ENCODE measurements at places on chromosomes 5 and 9.

- no peak for DNase-seq
Measured at GRCh38 chr9:93431539-93432105, 19.9 kb upstream of the FAM120A start.

DNA sequence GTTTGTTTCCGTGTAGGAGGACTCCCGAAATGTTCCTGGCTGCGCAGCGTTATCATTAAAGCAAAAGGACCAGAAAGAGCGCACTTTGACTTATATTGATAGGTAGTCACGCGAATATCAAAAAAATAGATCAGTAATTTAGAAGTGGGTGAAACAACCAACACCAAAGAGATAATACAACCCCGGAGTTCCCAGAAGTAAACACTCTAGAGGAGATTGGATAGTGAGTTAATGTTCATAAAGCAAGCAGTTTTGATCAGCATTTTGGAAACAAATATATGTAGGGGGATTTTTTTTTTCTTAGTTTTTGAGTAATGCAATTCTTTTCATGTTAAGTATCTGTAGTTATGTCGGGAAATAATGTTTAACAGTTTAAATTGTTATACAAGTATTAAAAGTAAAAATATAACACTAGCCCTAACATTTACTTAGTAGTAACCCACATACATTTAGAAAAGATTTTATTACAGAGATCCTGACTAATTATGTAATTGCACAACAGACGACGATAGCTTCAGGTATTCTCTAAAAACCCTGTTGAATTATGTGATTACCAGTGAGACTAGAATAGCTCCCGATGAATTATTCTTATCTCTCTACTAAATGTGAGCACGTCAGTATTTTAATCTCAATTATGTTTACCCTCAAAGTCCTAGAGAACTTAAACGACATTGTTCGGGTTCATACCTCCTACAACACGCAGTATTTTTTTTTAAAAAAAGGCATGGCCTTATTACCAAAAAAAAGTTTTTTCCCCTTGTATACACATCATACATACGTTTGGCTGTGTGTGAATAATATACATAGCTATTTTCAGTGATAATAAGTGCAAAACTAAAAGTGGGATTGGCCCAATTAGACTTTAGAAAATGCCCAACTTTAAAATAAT is 9.4 kb upstream of the NFIB start:
- no peak for DNase-seq

DNA sequence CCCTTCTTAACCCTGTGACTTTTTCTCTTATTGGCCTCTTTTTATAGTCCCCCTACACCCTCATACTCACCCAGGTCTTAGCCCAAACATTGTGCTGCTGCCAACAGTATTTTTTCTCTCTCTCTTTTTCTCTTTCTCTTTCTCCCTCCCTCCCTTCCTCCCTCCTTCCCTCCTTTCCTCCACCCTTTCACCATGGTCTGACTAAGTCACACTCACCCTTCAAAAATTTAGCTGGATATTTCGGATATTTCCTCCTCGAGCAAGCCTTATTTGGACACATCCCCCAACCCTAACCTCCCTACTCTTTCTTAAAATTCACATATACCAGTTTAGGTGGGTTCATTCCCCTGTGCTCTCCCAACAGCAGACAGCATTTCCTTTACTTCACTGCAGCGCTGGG is 64.7 kb downstream of the FGF1 start:
- DNase-seq: no peak

GRCh38 chr5:14174230-14174636 is 31.1 kb downstream of the TRIO start:
- DNase-seq: no peak

GRCh38 chr5:179495906-179496455 is 54.4 kb upstream of the RUFY1 start:
- no peak for DNase-seq

DNA sequence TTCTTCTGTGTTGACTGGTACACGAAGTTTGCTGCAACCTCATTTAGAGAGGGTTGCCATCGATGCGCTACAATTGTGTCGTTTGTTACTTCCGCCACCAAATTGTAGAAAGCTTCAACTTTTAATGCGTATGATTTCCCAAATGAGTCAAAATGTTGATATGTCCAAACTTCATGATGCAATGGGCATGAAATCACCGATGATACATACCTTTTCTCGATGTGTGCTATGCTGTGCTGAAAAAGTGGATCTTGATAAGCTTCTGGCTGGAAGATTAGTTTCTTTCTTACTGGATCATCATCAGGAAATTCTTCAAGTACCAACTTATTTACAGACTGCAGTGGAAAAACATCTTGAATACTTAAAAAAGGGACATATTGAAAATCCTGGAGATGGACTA is 65.7 kb downstream of the TMEM38B start:
- DNase-seq: no peak

GRCh38 chr5:146731909-146732659 is 146.5 kb downstream of the PPP2R2B start:
- no peak for DNase-seq

GRCh38 chr5:48192-48591 is 43.8 kb upstream of the PLEKHG4B start:
- no peak for DNase-seq

DNA sequence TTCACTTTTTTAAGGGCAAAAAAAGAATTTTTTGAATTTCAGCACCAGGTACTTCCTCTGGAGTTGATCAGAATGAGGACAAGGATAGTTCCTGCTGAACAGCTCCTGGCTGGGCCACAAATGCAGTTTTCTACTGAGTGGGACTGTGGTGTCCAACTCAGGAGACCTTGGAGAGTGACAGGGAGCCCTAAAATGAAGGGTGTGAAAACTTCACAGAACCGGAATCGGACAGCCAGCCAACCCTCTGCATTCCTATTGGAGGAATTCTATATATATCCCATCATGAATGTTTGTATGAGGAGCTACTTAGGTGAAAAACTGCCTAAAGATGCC is 40.6 kb downstream of the ANKH start:
- DNase-seq: no peak

- DNase-seq: no peak
Measured at GRCh38 chr5:41617843-41618515, 107.6 kb upstream of the PLCXD3 start.

- DNase-seq: no peak
Measured at GRCh38 chr5:15233566-15233965, 266.4 kb upstream of the FBXL7 start.

GRCh38 chr5:91190314-91190690 is 192.8 kb downstream of the ARRDC3 start:
- DNase-seq: no peak

DNA sequence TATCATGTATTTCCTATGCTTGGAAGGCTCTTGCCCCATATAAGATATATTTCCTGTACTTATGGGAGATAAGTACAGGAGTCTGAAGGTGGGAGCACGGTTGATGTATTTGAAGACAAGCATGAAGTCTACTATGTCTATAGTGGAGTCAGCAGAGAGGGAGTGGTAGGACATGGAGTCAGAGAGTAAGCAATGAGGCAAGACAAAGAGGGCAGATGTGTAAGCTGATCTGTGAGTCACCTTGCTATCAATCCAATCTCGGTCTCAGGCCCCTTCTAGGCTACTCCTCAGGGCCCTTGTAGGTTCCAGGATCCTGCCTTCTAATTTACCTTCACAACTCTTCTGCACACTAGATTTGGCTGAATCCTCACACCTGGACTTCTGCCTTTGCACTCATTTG is 105.5 kb downstream of the MACIR start:
- DNase-seq: no peak

GRCh38 chr5:178334861-178335260 is 102.3 kb upstream of the PHYKPL start:
- no peak for DNase-seq

DNA sequence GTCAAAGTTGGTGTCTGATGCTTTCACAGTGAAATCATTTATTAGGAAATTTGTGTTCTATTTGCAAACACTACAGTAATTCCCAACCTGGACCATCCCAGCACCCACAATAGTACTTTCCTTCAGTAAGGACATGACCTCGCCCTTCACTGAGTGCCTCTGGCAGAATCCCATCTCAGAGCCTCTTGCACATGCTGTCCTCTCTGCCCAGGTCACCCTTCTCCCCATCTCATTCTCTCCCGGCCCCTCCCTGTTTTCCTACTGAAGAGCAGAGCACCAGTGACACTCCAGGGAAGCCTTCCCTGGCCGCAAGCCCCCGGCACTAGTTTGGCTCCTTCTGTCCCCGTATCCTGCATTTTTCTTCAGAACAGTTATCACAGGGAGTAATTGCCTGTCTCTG is 220.4 kb downstream of the MAPKAP1 start:
- no peak for DNase-seq

GRCh38 chr9:93979721-93980120 is 24.6 kb upstream of the BARX1 start:
- DNase-seq: no peak

DNA sequence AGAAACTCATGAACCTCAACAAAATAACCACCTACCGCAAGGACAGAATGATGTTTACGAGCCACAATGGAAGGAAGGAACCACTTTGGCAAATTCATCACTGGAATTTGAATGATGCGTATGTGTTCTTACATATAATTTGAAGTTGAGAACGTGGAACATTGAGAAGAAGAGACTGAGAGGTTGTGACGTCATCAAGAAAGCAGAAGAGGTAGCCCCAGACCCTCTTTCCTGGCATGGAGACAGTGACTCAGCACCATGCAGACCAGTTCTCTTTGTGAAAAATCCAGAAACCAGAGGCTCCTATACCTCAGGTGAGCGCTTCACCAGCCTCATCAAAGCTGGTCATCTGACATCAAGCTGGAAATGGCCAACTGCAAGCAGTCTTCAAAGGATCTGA is 124.5 kb downstream of the PDZD2 start:
- no peak for DNase-seq

DNA sequence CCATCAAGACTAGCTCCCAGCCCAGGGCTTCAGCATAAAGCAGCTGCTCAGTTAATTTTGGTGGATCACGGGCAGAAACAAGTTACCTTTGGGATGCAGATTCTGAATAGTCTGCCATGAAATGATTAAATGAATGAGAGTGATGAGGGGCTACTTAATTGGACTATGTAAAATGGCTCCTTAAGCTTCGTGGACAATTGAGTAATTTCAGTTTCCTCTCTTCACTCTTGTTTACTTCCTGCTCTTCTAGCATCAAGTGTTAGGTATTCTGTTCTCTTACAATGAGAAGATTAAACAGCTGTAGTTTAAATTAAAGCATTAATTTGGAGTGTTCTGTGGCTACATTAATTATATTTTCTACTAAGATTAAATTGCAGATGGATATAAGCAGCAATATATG is 28.1 kb downstream of the PIK3R1 start:
- no peak for DNase-seq

DNA sequence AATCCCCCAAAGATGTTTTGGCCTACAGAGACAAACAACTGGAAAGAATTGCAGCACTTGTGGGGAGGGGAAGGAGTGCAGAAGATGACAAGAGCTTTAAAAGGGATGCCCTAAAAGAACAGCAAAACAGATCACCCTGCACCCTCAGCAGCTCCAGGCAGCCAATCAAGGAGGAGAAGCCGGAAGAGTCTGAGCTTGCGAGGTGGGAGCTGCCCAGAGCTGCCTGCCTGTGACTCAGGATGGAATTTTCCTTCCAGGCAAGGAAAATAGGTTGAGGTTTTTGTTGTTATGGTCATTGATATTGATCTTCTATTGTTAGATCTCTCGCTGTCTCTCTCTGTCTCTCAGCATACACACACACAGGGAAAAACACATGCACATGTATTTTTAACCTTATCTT is 70.3 kb upstream of the MAP1B start:
- no peak for DNase-seq

DNA sequence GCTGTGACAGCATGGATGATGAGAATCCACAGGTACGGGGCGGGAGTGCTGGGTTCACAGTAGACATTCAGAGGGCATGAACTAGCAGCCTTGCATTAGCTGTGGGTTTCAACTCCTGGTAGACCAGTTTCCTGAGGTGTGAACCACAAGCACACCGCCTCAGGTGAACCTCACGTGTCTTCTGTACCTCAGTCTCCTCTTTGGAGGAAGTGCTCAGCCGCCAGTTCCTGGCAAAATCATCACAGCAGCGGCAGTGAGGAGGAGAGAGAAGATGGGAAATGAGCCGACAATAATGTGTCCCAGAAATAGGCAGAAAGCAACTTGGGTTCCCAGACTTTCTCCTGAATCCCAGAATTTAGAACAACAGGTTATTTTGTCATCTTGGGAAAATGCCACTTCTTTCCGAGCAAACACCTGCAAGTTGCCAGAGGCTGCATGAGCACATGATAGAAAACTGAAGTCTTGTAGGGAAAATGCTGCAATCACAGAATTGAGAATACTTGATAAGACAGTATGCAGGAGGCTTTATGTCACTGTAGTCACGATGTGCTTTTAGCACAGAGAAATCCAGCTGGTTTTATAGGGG is 258.5 kb downstream of the AOPEP start:
- DNase-seq: no peak

GRCh38 chr5:171630350-171631065 is 155.1 kb upstream of the SMIM23 start:
- DNase-seq: no peak

DNA sequence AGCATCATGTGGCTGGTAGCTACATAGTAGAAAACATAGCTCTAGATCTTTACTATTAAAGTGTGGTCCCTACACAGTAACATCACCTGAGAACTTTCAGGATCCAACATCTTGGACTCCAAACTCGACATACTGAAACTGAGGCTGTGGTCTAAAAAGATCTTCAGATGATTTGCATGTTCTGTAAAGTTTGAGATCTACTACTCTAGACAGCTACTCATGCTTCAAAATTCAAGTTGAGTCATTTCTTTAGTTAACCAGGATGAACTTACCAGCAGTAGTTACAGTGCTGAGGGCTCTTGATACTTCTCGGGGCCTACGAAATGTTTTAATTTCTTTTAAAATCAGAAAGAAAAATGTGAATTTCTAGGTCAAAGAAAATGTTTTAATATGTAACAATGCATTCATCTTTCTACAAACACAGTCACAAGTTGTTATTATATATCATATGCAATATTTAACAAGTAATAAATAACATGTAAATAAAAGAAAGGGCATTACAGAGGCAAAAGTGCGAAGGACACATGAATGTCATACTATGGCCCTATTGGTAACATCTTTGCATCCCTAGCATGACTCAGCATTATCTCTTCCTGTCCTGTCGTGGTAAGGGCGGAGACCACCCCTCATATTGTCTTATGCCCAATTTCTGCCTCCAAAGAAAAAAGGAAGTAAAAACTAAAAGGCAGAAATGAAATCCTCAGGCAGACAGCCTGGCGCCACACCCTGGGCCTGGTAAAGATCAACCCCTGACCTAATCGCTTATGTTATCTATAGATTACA is 563.9 kb upstream of the TLE4 start:
- no peak for DNase-seq

- no peak for DNase-seq
Measured at GRCh38 chr5:58985759-58986158, 402.9 kb downstream of the RAB3C start.

GRCh38 chr9:100222674-100223073 is 123.6 kb downstream of the INVS start:
- no peak for DNase-seq

GRCh38 chr5:58887721-58888409 is 305.0 kb downstream of the RAB3C start:
- DNase-seq: no peak

- no peak for DNase-seq
Measured at GRCh38 chr5:172951371-172952033, 7.7 kb upstream of the RPL26L1 start.

GRCh38 chr5:1778138-1779020 is 21.3 kb downstream of the MRPL36 start:
- DNase-seq: no peak

- no peak for DNase-seq
Measured at GRCh38 chr5:126137891-126138280, 285.3 kb upstream of the GRAMD2B start.

Measured in CD4-positive, alpha-beta T cell treated with Interleukin-4 for 1 hour (primary cell).